ENCODE measurements at places on chromosomes 7 and 10.

DNA sequence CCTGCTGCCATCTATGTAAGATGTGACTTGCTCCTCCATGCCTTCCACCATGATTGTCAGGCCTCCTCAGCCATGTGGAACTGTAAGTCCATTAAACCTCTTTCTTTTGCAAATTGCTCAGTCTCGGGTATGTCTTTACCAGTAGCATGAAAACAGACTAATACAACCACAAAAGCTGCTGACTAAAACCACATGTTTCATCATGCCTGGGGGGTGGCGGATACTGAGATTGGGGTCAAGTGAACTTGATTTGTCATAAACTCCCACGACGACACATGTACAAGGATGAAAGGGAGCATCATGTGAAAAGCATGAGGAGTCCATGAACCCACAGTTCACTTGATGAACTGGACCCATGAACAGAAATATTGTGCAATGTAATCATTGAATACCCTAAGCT is 134.9 kb upstream of the ANK3 start:
- no peak for DNase-seq

- no peak for DNase-seq
Observed at GRCh38 chr10:128499956-128500355, 373.7 kb upstream of the MKI67 start.

DNA sequence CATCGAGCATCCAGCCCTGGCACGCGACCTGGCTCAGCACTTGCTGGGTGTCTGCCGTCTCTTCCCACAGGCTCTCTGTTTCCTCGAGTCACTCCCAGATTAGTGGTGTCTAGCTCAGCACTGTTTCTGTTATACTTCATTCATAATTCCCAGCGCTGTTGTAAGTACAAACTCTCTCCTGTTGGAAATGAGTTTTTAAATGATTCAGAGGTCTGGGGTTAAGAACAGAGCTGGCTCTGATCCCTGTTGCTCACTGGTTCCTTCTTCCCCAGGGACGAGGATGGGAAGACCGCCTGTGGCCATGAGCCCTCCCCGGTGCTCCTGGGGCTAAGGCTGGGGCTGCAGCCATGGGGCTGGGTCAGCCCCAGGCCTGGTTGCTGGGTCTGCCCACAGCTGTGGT is 17.3 kb upstream of the C10orf95 start:
- DNase-seq = no peak

GRCh38 chr10:97771913-97772823 is at the start of gene SFRP5:
SFRP5 (minus strand) TSS chr10:97771999; CDS start chr10:97771833, 166 bp downstream.
- DNase-seq = peak; percentile 23

- DNase-seq = no peak
Observed at GRCh38 chr10:126840576-126841135, 64.6 kb upstream of the DOCK1 start.

DNA sequence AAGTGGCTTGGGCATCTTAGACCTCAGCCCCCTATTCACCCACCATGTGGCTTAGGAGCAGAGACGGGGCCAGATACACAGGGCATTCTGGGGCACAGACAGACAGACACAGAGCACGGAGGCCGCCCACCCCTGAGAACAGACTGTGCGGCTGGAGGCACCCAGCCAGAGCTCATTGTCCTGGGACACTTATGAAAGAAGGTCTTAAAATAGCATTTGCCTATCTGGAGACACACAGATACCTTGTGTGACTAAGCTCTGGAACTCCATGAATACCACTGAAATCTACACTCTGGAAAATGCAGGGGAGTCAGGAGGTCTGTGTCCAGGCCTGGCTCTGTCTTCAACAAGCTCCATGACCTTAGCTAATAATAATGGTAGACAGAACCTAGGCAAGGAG is 41.4 kb upstream of the ADO start:
- DNase-seq = no peak

DNA sequence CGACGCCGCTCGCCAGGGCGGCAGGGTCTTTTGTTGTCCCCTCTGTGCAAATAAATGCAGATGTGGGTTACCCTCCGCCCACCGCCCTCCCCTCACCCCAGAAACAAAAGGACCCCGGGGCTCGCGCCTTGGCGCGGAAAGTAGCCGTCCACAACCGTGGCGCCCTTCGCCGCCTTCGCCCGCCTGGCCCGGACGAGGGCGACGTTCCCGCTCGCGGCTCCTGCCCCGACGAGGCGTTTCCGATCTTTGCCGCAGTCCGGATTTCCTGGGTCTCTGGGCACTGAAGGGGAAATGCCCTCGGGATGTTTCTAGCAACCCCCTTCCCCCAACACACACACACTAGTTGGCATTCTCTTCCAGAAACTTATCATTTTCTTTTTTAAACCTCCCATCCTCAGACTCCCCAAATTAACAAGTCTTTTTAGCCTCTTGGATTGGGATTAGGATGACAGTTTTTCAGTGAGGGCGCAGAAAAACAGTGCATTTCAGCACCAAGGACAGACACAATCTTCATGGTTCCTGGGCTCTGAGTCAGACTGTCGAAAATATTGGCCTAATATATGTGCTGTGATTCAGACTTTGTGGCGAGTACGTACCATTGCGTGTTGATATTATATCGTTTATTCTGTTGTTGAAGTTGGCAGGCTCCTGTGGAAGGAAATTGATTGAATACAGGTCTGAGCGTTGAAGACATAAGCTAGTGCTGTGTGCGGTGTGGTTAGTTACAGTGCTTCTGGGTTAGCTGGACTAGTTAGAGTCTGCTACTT is 771 bp downstream of the PHYHIPL start:
- no peak for DNase-seq

GRCh38 chr7:158469396-158470051 is 118.1 kb downstream of the PTPRN2 start:
- no peak for DNase-seq

GRCh38 chr10:49178489-49179471 is 9.4 kb downstream of the TMEM273 start:
- DNase-seq = no peak

DNA sequence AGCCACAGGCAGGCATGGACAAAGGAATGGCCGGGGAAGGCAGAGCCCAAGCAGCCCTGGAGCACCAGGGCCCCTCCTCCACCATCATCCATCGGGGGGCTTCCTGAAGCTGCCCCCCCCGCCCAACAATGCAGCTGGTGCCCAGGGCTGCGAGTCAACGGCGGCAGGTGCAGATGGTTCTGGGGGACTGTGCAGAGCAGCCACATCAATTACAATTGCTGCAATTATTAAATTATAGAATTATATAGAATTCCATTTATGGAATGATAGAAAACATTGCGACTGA is 28.3 kb downstream of the EBF3 start:
- DNase-seq = no peak

DNA sequence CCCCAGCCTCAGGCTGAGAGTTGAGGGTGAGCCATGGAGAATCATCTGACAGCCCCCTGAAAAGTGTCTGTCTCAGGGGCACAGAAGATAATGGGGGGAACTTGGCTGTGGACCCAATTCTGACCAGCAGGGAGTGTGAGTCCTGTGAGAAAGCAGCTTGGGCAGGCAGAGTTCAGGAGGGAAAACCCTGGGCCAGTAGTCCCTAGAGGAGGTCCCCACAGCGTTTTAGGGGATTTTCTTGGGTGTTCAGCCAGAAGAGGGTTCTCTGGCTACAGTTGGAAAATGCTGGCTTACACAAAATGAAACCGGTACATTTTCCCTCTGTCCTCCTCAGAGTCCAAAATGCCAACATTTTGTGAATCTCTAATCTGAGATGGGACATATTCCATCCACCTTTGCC is 35.8 kb upstream of the TRIM8 start:
- no peak for DNase-seq

DNA sequence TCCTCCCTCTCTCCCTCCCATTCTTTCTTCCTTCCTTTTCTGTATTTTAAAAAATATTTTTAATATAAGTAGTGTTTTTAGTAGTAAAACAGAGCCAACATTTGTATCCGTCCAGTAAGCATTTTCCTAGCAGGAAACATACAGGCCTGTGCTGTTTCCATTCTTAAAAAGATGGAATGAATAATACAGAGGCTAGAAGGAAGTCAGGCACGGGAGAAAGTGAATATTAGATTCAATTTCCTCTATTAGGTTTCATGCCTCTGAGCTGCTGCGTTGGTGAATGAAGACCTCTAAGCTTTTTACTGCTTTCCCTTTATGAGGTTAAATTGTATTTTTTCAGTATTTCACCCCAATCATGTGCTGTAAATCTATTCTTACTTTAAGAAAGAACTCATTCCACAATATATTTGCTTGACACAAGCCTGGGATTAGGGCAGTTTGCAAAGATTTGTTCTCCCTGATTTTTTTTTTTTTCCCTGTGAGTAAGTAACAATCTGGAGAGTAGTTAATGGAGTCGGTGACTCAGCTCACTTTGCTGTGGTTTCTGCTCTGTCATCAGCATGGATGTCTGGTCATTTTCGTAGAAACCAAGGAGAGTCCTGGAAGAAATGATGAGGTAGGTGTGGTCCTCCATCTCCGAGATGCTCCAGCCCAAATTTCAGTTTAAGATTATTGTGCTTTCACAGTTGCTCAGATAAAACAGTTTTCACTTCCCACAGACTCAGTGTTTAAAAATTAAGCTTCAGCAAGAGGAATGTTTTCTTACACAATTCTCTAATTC is 76.1 kb upstream of the PITRM1 start:
- no peak for DNase-seq

GRCh38 chr7:30330134-30331111 is 46.0 kb downstream of the ZNRF2 start:
- DNase-seq = no peak

- DNase-seq = no peak
Observed at GRCh38 chr10:132533571-132534260, 3.9 kb upstream of the INPP5A start.

DNA sequence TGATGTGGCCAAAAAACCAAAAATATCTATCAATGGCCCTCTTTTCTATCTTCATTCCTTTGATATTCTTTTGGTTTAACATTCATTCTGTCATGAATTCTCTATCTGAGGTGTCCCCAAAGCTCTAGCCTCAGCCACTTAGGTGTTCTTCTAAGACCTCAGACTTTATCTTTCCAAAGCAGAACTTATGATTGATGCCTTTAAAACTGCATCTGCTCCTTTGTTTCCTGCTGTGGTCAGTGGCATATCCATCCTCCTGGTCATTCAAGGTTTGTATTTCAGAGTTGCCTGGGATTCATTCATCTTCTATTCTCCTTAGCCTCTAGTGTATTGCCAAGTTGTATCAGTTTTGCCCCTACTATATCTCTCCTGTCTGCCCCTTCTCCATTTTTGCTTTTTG is 30.6 kb downstream of the FHIP2A start:
- no peak for DNase-seq

GRCh38 chr7:130277763-130278643 is 11.3 kb downstream of the CPA2 start:
- DNase-seq = no peak

DNA sequence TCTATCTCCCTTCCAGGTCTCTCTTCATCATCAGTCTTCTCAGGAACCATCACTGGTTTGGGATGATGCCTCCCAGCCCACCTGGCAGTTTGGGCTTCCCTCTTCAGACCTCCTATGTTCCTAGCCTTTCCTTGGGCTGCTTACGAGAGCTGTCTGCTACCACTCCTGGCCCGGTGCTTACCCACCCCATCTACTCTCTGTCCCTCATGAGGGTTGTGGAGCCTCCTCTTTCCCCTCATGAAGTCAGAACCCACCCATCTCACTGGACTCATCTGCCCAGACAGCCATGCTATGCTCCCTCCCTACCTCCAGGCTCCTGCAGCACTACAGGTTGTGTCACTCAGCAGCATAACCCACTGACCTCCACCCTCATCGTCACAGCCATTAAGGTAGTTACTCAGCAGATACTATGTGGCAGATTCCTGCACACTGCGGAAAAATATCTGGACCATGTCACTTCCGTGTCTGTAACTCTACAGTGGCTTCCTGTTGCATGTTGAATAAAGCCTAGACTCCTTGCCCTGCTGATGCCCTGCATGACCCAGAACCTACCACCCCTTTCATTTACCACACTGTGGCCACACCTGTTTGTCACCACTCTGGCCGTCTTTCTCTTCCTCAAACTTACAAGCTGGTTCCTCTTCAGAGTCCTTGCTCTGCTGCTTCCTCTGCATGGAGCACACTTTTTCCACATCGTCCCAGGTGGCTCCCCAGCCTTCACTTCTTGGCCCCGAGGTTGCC is 2.0 kb downstream of the DBNL start:
- DNase-seq = no peak

GRCh38 chr10:48258105-48258504 is 16.4 kb downstream of the FRMPD2 start:
- no peak for DNase-seq

DNA sequence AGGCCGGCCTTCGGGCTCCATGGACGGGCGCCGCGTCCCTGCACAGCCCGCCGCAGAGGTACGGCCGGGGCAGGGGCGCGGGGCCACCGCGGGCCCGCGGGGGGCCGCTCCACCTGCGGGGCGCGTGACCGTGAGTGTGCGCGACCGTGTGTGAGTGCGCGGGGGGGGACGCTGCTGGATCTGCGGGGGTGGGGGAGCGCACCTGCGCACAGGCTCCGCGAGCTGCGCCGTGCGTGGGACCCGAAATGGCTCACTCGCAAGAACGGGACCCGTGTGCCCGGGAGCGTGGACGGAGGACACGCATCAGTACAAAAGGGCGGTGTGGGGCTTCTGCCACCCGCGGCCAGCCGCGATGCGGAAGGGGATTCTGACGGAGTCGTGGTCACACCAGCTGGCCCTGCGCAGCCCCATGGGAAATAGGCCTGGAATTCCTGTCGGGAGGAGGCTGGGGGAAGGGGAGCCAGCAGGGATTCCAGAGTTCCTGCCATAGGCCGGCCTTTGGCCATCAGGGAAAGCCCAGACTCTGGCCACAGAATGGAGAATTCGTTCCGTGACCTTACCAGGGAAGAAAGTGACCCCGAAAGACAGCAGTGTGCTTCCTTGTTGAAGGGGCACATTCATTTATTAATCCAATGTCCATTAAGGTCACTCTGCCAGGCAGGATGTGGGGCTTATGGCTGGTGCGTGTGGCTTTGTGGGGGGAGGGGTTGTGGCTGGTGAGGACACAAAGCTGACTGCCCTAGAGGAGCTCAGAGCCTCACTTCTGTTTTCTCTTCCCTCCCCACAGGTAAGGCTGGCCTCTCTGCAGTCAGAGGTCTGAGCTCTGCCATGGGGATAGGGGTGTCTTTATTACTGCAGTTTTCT is 494 bp downstream of the REPIN1 start:
- DNase-seq = peak; percentile 35

GRCh38 chr7:135929249-135929648 is 47.9 kb downstream of the MTPN start:
- DNase-seq = no peak

GRCh38 chr10:61897671-61898434 is 3.6 kb upstream of the ARID5B start:
- DNase-seq = no peak

- DNase-seq = no peak
Observed at GRCh38 chr10:95457319-95457886, 103.8 kb downstream of the SORBS1 start.

- DNase-seq = no peak
Observed at GRCh38 chr7:120862987-120863590, 5.1 kb upstream of the TSPAN12 start.

All from hematopoietic multipotent progenitor cell treated with erythropoietin and hydrocortisone succinate and interleukin-3 and kit ligand, for 15 days (in vitro differentiated cells).